Peyer's patch (tissue), 4 donors: ENCODE measurements at places on chromosomes 4 and X.
A peak's percentile ranks its signal among the peaks of the same experiment; 100 is the strongest.

DNA sequence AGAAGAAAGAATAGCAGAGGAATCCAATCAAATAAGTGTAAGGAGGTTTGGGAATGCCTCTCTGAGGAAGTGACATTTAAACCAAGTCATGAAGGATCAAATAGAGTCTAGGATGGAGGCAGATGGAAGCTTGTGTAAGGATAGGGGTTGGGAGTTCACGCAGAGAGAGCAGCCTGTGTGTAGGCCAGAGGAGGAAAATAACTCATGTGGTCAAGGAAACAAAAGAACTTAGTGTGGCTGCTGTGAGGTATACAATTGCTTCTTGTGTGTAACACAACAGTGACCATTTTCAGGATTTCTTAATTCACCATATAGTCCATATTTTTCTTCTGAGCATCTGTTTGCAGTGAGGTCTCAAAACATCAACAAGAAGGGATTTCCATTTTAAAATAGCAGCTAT lies 77.6 kb upstream of the PACRGL start:
- DNase-seq, result no peak

- peak; percentile 44 for DNase-seq
Observed at GRCh38 chr4:2830632-2831610, 12.7 kb upstream of the ADD1 start.

DNA sequence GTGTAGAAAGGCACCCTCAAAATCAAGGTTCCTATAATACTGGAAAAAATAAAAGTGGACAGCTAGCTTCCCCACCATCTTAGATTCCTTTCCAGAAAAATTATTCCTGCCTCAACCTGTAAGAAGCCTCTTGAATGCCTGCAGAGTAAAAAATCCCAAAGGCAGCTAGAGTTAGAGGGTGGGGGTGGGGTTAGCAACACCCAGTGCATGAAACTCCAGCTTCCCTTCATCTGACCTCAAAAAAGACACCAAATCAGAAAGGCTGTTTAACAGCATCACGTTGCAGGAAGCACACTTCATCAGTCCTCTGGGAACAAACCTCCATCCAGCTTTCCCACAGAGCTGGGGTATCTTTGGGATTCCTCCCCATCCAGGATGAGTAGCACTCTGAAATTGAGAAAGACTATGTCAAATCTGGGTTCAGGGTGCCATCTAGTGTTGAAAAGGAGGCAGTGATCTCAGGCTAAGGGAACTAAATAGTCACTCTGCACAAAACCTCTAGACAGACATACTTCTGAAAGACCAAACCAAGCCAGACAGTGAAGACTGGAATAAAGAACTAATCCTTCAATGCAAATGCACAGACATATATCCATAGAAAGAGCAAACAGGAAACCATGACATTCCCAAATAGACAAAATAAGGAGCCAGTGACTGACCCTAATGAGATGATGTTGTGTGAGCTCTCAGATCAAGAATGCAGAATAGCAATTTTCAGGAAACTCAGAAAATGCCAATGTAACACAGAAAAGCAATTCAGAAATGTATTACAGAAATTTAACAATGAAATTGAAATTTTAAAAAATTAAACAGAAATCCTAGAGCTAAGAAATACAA lies 97.9 kb downstream of the ARHGEF9 start:
- peak; percentile 60 for DNase-seq

GRCh38 chrX:35919536-35920309 lies at the start of gene CFAP47:
Gene CFAP47, plus strand, starts transcription at chrX:35919734. Its CDS starts 66 bp downstream, at chrX:35919800.
- DNase-seq, result peak; percentile 55

GRCh38 chr4:52111995-52112394 lies 60.9 kb downstream of the SPATA18 start:
- no peak for DNase-seq

DNA sequence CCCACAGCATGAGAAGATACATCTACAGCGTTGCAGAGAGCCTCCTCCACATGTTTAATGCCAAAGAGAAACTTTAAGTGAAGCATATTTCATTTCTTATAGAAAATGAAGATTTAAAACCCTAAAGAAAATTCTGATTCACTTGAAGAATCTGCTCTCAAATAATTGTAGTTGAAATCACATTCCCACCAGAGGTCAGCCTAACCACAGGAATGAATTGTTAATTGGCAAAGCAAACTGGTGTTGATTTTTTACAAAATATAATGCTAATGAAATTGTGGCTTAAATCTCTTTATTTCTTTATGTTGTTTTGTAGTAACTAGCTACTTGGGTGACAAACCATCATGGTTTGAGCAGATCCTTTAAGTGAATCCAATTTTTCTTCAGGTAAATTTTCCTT lies 31.1 kb upstream of the WDR17 start:
- DNase-seq, result no peak
